AG04449 (cell line): ENCODE measurements at places on chromosomes 16 and 17.

DNA sequence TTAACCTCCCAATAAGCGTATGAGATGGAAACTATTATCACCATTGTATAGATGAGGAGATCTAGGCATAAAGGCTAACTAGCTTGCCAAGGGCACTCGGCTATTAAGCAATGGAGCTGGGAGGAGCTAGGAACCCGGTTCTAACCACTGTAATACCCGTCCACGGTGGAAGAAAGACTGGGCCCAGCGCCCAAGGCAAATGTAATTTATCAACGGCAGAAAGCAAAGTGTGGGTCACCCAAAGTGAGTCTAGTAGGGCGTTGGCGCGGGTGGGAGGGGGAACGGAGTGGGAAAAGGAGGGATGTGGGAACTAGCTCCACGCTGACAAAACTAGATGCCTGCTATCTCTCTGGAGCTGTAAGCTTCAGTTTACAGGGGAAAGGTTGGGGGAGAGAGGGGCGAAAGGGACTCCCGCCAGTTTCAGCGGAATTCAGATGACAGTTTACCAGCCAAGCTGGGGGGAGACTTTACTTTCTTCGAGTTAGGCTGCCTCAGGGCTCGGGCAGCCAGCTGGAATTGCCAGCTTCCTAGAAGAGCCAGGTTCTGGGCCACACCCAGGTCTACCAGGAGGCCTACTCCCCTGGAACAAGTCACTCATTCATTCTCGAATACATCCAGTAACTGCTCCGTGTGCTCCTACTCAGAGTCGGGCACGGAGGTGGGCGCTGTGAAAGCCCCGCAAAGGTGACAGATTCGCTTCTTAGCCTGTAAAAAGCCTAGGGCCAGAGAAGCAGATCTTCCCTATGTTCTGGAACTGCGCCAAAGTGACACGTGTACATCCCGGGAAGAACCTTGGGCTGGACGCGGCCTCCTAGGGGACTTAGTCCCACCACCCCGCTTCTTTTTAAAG lies 837 bp downstream of the LRRC59 start:
- no peak for DNase-seq

- DNase-seq = no peak
These were observed at the start of gene ZG16B for GRCh38 chr16:2829501-2830354. TSS of gene ZG16B (plus strand) at chr16:2830303. CDS start at chr16:2830442, 139 bp downstream.

DNA sequence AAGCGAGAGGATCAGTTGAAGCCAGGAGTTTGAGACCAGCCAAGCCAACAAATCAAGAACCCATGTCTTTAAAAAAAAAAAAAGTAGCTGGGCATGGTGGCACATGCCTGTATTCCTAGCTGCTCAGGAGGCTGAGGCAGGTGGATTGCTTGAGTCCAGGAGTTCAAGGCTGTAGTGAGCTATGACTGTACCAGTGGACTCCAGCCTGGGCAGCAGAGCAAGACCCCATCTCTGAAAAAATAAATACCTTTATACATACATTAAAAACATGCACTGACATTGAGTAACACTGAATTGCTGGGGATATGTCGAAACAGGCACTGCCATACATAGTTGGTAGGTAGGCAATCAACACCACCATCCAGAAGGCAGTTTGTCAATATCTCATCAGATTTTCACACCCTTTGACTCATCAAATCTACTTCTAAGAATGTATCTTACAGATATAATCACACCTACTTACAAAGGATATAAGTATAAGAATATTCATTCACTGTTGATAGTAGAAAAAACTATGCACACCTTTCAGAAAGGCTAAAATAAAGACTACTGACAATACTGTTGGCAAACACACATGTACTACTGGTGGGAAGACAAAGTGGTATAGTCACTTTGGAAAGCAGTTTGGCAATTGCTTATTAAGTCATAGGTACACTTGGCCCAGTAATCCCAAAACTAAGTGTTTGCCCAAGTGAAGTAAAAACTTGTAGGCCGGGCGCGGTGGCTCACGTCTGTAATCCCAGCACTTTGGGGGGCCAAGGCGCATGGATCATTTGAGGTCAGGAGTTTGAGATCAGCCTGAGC lies 6.4 kb upstream of the CEP20 start:
- no peak for DNase-seq

GRCh38 chr16:48498769-48499631 lies 111.0 kb downstream of the N4BP1 start:
- DNase-seq = peak; percentile 40

- no peak for DNase-seq
These were observed 41.9 kb upstream of the NSRP1 start for GRCh38 chr17:30074730-30075129.

GRCh38 chr17:28718333-28719020 lies 809 bp upstream of the RAB34 start:
- no peak for DNase-seq
